ENCODE measurements at places on chromosomes 7 and 10. TPM values are rescaled to one million over a fixed set of nuclear protein-coding genes. Genes with fewer than 3 reads are reported as not detected.

Gene SORCS1
- not detected for total RNA-seq

Gene PEX1
- total RNA-seq: 13.6 TPM

Gene MGAM2
- not detected for total RNA-seq

Gene CYP3A4
- total RNA-seq: not detected

Gene SEMA3A
- 2.0 TPM for total RNA-seq

Gene KCNMA1
- 0.16 TPM for total RNA-seq

Gene IDI2
- not detected for total RNA-seq

Gene DBF4
- 82.6 TPM for total RNA-seq

Gene MAD1L1
- 79.8 TPM for total RNA-seq

Gene SPDYE3
- not detected for total RNA-seq

Gene UBE3C
- 57.1 TPM for total RNA-seq

Gene HYAL4
- not detected for total RNA-seq

Gene FGL2
- 1.6 TPM for total RNA-seq

Data from activated CD8-positive, alpha-beta T cell treated with anti-CD3 and anti-CD28 coated beads, Interleukin-2, amount 10 ng/mL, durations not matched to agents 7 days and 5 days (primary cell).